ENCODE measurements at places on chromosomes 5 and 9. TPM values are rescaled to one million over a fixed set of nuclear protein-coding genes. Genes with fewer than 3 reads are reported as not detected.

NSMF gene
- 50.1 TPM for total RNA-seq

WASHC1 gene
- 4.1 TPM for total RNA-seq

FOXI1 gene
- total RNA-seq, result not detected

MOB3B gene
- 0.30 TPM for total RNA-seq

OTULINL gene
- total RNA-seq, result 0.05 TPM

FBP1 gene
- 15.8 TPM for total RNA-seq

CLIC3 gene
- not detected for total RNA-seq

PCDHGA6 gene
- 0.73 TPM for total RNA-seq

TAF11L10 gene
- total RNA-seq, result not detected

TMC1 gene
- 0.13 TPM for total RNA-seq

RASEF gene
- total RNA-seq, result under 0.01 TPM

NR5A1 gene
- total RNA-seq, result not detected

SOHLH1 gene
- not detected for total RNA-seq

NOL8 gene
- total RNA-seq, result 20.2 TPM

PLAC8L1 gene
- not detected for total RNA-seq

PCDHGA10 gene
- 2.6 TPM for total RNA-seq

RNF180 gene
- total RNA-seq, result 3.5 TPM

BSPRY gene
- total RNA-seq, result not detected

DPYSL3 gene
- 50.4 TPM for total RNA-seq

PCDHGC3 gene
- 18.0 TPM for total RNA-seq

SPATA31E1 gene
- total RNA-seq, result not detected

SCGB3A1 gene
- not detected for total RNA-seq

NKD2 gene
- total RNA-seq, result 0.25 TPM

PCDHB15 gene
- 0.15 TPM for total RNA-seq

AK8 gene
- total RNA-seq, result 0.15 TPM

RNF224 gene
- total RNA-seq, result not detected

CCDC180 gene
- total RNA-seq, result 1.4 TPM

BTNL8 gene
- not detected for total RNA-seq

SAPCD2 gene
- 28.1 TPM for total RNA-seq

TMEM8B gene
- total RNA-seq, result 0.27 TPM

MLANA gene
- not detected for total RNA-seq

NR3C1 gene
- 16.4 TPM for total RNA-seq

POU5F2 gene
- total RNA-seq, result 0.15 TPM

KLHL3 gene
- 1.2 TPM for total RNA-seq

CDHR2 gene
- not detected for total RNA-seq

ADAMTS19 gene
- total RNA-seq, result not detected

CD74 gene
- total RNA-seq, result 12.0 TPM

POLR3G gene
- total RNA-seq, result 16.7 TPM

BAAT gene
- total RNA-seq, result not detected

AQP3 gene
- 1.3 TPM for total RNA-seq

CCDC69 gene
- 18.7 TPM for total RNA-seq

PCDHA13 gene
- not detected for total RNA-seq

GPRIN1 gene
- 8.8 TPM for total RNA-seq

EIF4EBP3 gene
- total RNA-seq, result 4.8 TPM

MYORG gene
- 7.4 TPM for total RNA-seq

Data from mammary microvascular endothelial cell (primary cell).